ENCODE measurements at places on chromosomes 2 and 18.

- no peak for DNase-seq
Measured at GRCh38 chr18:50172367-50172766, 22.6 kb downstream of the MYO5B start.

- no peak for DNase-seq
Measured at GRCh38 chr2:1584691-1585485, 159.4 kb downstream of the PXDN start.

GRCh38 chr2:127348426-127349000 is 39.3 kb downstream of the MAP3K2 start:
- DNase-seq: no peak

GRCh38 chr2:152047824-152048471 is 50.9 kb downstream of the CACNB4 start:
- DNase-seq: no peak

- no peak for DNase-seq
Measured at GRCh38 chr18:58671632-58672564, 633 bp downstream of the MALT1 start.

GRCh38 chr2:114049826-114050225 is 159.9 kb downstream of the ACTR3 start:
- DNase-seq: no peak

DNA sequence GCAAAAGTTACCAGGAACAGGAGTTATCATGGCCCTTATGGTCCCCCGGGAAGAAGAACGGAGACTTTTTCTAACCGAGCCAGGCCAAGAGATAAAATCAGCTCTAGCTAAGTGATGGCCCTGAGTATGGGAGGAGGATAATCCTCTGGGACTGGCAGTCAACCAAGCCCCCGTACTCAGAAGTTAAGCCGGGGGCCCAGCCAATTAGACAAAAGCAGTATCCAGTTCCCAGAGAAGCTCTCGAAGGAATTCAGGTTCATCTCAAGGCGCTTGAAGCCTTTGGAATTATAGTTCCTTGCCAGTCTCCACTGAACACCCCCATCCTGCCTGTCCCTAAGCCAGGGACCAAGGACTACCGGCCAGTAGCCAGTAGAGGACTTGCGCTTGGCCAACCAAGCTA is 365.3 kb upstream of the TCF4 start:
- no peak for DNase-seq
